ENCODE measurements at places on chromosomes 4 and X.

- no peaks in the 10 kb centered on the region for H3K27me3 ChIP-seq
- no peak overlapping the region for H3K27ac ChIP-seq
- no peaks in the 10 kb centered on the region for H3K4me1 ChIP-seq
- no peak overlapping the region for H3K4me3 ChIP-seq
Observed at GRCh38 chrX:15474028-15474427, 19.1 kb downstream of the PIR start.

- H3K27ac ChIP-seq, result no peak overlapping the region
- peaks cover 2% of the 10 kb centered on the region for H3K27me3 ChIP-seq
- no peak overlapping the region for H3K4me3 ChIP-seq
- no peak for DNase-seq
- no peaks in the 10 kb centered on the region for H3K36me3 ChIP-seq
Observed at GRCh38 chr4:23969635-23970145, 79.8 kb upstream of the PPARGC1A start.

- no peaks in the 10 kb centered on the region for H3K27me3 ChIP-seq
- DNase-seq, result no peak
- no peaks in the 10 kb centered on the region for H3K4me1 ChIP-seq
- no peak overlapping the region for H3K4me3 ChIP-seq
- no peak overlapping the region for H3K27ac ChIP-seq
Observed at GRCh38 chr4:7199771-7200441, 7.6 kb downstream of the SORCS2 start.

DNA sequence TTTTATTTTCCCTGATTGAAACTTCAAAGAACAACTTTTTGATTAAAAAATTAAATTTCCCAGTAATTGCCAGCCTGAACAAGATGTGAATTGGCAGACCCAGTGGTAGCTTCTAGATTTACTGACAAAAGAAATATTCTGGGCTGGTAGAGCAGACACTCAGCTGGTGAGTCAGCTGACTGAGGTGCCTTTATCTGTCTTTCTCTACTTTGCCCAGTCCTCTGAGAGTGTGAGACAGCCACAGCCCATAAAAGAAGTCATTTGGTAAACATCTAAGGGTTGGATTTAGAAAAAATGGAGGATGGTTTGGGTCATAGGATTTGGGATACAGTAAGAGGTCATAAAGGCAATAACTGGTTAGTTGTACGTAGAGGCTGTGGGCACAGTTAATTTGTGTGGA lies 54.5 kb downstream of the CCSER1 start:
- peak; percentile 66 for DNase-seq
- H3K27me3 ChIP-seq, result no peaks in the 10 kb centered on the region
- H3K36me3 ChIP-seq, result no peaks in the 10 kb centered on the region
- H3K4me3 ChIP-seq, result no peak overlapping the region

DNA sequence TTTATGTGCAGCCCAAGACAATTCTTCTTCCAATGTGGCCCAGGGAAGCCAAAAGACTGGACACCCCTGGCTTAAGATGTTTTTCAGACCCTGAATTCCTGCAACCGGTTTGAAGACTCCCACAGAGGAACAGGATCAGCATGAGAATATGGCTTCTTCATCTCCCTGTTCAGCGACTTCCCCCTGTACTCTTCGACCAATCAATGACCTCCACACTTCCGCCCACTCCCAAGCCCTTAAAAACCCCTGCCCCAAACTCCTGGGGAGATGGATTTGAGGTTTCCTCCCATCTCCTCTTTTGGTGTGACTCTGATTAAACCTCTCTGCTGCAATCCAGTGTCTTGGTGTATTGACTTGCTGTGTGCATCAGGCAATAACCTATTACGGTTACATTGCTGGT lies 344.4 kb downstream of the NR3C2 start:
- no peak overlapping the region for H3K4me3 ChIP-seq
- no peak overlapping the region for H3K27ac ChIP-seq
- no peak for DNase-seq
- H3K36me3 ChIP-seq, result no peaks in the 10 kb centered on the region

DNA sequence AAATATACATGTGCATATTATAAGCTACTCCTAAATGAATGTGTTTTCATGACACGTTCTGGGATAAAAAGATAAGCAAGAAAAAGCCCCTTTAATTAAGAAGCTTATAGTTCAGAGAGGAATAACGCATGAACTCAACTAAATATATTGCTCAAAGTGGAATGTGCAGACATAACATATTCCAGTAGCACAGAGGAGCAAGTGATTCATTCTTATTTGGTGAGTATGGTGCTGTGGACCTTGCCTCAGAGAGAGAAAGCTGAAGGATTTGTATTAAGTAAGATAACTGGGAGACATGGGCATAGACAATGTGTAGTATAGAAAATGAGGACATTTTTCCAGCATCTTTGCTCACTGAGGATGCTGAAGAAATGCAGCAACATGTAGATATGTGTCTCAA lies 76.8 kb downstream of the CFAP299 start:
- no peaks in the 10 kb centered on the region for H3K4me1 ChIP-seq
- H3K4me3 ChIP-seq, result no peak overlapping the region
- peak; percentile 11 for DNase-seq
- H3K27me3 ChIP-seq, result no peaks in the 10 kb centered on the region
- no peak overlapping the region for H3K27ac ChIP-seq

DNA sequence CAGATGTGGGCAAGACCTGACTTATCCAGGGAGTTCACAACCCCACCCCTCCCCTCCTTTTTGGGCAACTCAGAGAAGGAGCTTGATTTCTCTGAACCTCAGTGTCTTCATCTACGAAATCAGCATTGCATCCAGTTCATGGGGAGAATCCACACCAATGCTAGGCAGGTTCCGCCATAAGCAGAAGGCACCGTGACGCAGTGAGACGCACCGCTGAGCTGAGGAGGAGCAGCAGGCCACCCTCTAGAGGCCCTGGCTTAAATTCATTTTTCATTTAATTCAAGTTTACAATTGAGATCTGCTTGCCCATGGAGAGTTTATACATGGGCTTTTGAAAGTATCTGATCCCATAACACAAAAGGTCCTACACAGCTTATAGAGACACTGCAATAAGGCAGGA lies 55.7 kb downstream of the CPZ start:
- no peak overlapping the region for H3K4me3 ChIP-seq
- H3K36me3 ChIP-seq, result no peaks in the 10 kb centered on the region
- no peak for DNase-seq
- no peaks in the 10 kb centered on the region for H3K27me3 ChIP-seq

- DNase-seq, result no peak
- no peaks in the 10 kb centered on the region for H3K4me1 ChIP-seq
- no peaks in the 10 kb centered on the region for H3K27me3 ChIP-seq
- H3K36me3 ChIP-seq, result no peaks in the 10 kb centered on the region
- no peak overlapping the region for H3K27ac ChIP-seq
- no peak overlapping the region for H3K4me3 ChIP-seq
Observed at GRCh38 chrX:115547448-115547847, 13.5 kb upstream of the PLS3 start.

DNA sequence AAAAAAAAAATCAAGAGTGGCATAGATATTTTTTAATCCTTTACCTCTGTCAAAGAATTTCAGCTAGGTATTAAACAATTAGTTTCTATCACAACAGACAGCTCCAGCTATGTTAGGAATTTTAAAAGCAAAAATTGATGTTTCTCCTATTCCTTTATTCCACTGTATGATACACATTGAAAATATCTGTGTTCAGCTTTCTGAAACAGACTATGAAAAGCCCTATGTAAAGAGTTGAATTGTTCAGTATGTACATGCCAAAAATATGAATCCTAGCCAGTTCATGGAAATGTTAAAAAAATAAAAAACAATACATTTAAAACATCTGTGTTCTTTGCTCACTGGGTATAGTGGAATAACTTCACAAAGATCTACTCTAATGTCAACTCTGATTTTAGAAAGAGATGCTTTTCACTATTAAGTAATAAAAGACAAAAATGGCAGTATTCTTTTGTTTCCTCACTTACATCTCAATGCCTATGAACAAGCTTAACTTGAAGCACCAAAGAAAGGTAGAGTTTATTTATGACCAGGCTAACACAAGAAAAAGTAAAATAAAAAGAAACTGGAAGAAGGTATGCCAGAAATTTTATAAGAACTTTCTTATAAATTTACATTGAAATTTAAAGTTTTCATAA lies 32.1 kb downstream of the FBXW7 start:
- no peak for DNase-seq
- H3K27ac ChIP-seq, result no peak overlapping the region
- no peaks in the 10 kb centered on the region for H3K27me3 ChIP-seq

DNA sequence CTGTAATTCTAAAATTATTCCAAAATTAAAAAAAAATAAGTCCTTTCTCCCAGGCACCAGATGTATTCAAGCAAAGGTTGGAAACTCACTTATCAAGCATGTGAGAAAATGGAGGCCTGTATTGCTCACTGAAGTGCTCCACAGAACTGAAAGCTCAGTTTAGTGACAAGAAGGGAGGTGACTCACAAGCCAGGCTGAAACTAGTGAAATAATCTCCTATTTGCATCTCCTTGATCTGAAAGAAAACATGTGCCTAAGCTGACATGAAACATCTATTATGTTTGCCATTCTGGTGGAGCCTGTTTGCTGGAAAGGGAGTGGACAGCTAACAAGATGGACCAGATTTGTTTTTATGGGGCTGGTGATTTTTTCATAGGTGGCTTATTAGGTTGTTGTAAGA lies 54.0 kb upstream of the AMELX start:
- no peaks in the 10 kb centered on the region for H3K36me3 ChIP-seq
- H3K4me1 ChIP-seq, result no peaks in the 10 kb centered on the region
- H3K27ac ChIP-seq, result no peak overlapping the region
- H3K27me3 ChIP-seq, result no peaks in the 10 kb centered on the region
